ENCODE measurements at places on chromosomes 5 and 9.

DNA sequence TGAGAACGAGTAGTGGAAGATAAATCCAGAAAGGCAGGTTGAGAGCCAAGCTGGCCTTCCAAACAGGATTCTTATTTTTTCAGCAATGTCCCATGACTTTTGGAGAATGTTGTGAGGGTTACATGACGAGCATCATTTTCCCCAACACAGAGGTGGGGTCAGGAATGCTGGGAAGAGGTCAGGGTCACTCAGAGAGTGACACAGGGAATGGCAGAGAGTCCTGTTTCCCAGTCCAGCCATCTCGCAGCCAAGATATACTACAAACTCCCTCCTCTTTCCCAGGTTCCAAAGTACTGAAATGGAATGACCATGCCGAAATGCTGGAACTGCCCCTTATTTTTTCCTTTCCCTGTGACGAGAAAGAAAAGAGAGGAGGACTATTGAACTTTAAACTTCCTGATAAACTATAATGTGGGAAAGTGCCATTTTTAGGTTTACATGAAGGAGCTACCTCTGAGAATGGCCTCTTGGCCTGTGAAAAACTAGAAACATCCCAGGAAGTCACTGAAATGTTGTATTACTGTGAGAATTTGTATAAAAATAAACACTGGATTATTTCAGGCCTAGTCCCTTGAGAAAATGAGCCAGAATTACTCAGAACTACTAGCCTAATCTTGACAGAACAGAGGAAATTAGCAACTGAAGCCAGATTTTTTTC lies 420.4 kb downstream of the CETN3 start:
- peak; percentile 48 for DNase-seq

DNA sequence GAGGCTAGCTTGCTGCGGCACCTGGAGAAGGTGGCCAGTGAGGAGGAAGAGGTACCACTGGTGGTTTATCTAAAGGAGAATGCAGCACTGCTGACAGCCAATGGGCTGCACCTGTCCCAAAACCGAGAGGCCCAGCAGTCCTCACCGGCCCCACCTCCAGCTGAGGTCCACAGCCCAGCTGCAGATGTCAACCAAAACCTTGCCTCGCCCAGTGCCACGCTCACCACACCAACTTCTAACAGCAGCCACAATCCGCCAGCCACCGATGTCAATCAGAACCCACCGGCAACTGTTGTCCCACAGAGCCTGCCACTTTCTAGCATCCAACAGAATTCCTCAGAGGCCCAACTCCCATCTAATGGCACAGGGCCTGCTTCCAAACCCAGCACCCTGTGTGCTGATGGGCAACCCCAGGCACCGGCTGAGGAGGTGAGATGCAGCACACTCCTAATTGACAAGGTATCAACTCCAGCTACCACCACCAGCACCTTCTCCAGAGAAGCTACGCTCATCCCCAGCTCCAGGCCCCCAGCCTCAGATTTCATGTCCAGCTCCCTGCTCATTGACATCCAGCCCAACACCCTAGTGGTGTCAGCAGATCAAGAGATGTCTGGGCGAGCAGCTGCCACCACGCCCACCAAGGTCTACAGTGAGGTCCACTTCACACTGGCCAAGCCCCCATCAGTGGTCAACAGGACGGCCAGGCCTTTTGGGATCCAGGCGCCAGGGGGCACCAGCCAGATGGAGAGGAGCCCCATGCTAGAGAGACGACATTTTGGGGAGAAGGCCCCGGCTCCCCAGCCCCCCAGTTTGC lies 8.0 kb downstream of the SYNPO start:
- DNase-seq: no peak

GRCh38 chr5:157026789-157027424 lies 32.0 kb downstream of the HAVCR1 start:
- no peak for DNase-seq

DNA sequence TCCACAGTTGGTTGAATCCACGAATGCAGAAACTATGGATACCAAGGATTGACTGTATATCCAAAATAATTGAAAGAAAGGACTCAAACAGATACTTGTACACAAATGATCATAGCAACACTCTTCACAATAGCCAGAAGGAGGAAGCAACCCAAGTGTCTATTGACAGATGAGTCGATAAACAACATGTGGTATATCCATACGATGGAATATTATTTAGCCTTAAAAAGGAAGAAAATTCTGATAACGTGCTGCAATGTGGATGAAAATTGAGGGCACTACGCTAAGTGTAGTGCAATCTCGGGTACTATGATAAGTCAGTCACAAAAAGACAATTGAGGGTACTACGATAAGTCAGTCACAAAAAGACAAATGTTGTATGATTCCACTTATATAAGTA lies 83.6 kb upstream of the CPEB4 start:
- DNase-seq: no peak

DNA sequence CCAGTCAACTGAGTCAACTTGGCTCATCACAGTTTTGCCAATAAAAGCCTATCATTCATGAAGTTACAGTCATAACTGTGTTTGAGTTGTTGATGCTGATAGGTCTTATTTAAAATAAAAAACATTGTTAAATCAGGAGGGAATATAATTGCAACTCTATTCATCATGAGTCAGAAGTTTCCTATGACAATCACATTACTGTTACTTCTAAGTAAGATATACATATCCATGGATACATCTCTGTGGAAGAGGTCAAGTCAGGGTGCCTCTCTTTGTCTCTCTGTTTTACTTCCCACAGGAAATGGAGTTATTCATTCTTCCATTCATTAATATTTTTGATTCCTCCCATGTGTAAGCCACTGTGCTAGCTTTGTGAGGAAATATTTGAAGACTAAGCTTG lies 2015.4 kb upstream of the WWC1 start:
- no peak for DNase-seq

DNA sequence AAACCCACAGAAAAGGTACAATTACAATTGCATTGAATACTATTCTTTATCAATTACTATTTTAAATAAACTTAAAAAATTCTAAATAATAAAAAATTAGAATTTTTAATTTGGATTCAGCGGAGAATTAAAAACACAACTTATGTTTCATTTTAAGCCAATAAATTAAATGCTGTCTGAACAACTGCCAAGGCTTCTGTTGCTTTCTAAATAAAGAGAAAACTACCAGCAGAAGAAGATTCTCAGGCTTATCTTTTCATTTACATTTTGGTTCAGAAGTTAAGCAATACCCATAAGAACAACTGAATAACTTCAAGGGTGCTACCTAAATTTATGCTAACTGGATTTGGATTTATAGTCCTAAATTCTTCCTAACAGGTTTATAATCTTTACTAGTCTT lies 150.0 kb upstream of the FTMT start:
- no peak for DNase-seq
